ENCODE measurements at places on chromosomes 16 and 17. TPM values are rescaled to one million over a fixed set of nuclear protein-coding genes. Genes with fewer than 3 reads are reported as not detected.

DNA sequence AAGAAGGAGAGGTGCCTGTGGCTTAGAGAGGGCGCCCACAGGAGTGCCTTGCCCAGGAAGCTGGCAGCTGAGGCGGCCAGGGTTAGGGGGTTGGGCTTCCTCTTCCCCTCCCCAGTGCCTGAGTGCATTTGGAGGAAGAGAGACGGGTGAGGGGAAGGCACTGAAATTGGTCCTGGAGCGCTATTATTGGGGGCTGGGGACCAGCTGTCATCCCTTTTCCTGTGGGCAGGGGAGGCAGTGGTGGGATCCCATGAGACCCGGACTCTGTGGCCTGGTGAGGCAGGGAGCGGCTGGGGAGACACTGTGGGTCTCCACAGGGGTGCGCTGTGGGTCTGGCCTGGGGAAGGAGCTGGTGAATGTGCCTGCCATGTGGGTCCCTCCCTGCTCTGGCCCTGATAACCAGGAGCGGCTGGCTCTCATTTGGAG is 259.7 kb downstream of the SEC14L1 start:
- DNase-seq: no peak

- no peak for DNase-seq
Measured at GRCh38 chr17:68512960-68513474, 787 bp downstream of the PRKAR1A start.

- DNase-seq: no peak
Measured at GRCh38 chr17:16649585-16649984, 4.1 kb downstream of the ZNF624 start.

GRCh38 chr17:82823004-82823403 is 16.8 kb downstream of the ZNF750 start:
- no peak for DNase-seq

- no peak for DNase-seq
Measured at GRCh38 chr16:50868577-50868976, 126.7 kb downstream of the CYLD start.

DNA sequence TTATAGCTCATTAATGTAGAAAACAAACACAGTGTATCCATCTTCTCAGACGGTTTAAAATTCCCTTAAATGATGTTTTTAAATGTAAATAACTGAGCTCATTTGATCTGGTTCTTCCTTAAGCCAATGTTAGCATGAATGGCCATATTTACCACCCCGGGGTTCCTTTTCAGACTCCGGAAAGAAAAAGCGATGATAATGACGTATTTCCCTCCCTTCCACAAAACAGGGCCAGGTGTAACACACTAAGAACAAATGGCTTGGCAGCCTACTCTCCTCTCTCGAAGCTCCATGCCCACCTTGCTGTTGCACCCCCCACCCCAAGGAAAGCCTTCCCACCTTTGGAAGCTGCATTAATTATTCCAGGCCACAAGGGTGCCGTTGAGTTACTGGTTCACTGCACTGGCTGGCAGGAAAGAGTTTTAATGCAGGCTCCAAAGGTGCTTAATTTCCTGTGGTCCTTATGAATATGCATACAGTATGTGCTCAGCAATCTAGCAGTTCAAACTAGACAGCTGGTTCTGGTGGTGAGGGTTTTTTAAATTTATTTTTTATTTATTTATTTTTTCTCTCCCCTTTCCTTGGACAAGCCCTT is 378.9 kb downstream of the WWOX start:
- DNase-seq: no peak

GRCh38 chr17:55426851-55427586 is 5.4 kb upstream of the MMD start:
- DNase-seq: no peak

DNA sequence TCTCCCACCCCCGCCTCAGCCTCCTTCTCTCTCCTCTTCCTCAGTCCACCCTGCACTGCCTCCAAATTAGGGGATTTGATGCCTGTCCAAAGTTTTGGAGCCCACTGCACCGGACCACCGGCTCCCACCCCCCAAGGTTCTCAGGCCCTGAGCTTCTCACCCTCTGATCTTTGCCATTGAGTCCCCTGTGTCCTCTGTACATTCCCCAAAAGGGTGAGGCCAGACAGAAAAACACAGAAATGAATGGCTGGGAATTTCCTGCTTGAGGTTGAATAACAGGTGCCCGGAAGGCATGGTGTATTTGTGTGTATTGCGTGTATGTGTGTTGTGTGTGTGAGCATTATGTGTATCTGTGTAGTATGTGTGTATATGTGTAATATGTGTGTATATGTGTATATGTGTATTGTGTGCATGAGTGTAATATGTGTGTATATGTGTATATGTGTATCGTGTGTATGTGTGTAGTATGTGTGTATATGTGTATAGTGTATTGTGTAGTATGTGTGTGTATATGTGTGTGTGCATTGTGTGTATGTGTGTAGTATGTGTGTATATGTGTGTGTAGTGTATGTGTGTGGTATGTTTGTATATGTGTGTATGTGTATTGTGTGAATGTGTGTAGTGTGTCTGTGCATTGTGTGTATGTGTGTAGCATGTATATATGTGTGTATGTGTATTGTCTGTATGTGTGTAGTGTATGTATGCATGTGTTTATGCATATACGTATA is 16.0 kb upstream of the CCL17 start:
- DNase-seq: no peak

DNA sequence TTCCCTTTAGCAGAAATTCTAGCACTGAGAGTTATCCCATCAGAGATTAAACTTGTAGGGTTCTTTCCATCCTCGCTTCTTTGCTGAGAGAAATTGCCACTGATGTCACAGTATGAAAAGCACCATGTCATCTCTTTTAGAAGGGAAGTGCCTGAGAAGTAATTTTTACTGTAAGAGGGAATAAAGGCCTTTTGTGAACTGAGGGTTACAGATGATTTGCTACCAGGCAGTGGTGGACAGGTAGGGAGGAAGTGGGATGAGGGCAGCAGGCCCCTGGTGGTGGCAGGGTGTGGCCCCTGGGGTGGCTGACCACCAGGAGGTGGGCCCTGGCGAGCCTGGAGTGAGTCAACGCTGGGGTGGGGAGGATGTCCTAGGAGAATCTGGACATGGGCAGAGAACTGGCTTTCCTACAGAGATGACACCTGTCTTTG is 6.4 kb upstream of the MILR1 start:
- DNase-seq: no peak

- no peak for DNase-seq
Measured at GRCh38 chr17:70271200-70271599, 101.9 kb downstream of the KCNJ2 start.

GRCh38 chr17:36667922-36668321 is 66.5 kb downstream of the MRM1 start:
- no peak for DNase-seq

- DNase-seq: no peak
Measured at GRCh38 chr17:58323366-58324055, 5.1 kb downstream of the TSPOAP1 start.

GRCh38 chr17:80614332-80615047 is 69.9 kb downstream of the RPTOR start:
- no peak for DNase-seq

DNA sequence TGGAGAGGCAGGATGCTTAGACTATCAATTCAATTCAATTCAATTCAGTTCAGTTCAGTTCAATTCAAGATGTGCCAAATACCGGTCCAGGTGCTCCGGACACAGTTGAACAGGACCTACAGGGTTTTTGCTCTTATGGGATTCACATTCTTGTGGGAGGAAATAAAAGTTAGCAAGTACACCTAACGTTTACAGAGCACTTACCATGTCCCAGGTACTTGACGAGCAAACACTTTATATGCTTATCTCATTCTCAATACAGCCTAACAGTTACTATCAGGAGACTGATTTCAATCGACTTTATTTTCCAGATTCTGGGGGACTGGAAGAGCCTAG is 467 bp upstream of the GDE1 start:
- no peak for DNase-seq

DNA sequence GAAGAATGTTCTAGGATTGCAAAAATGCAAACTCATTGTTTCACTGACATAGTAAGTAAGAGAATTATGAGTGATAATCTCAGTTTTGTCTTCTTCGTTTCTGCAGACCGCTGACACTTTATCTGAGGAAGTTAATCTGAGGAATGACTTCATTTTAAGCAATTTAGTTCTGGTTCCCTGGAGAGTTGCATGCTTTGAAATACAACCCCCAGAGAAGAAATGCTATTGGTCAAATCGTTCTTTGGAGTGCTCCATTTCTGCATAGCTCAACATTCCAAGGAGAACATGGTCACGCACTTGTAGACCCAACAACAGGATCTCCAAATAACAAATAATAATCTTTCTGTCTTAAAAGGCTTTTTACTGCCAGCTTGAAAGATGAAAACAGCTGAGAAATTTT is 427.1 kb downstream of the GRIN2A start:
- no peak for DNase-seq

GRCh38 chr17:44086364-44087311 is 16.1 kb downstream of the G6PC3 start:
- no peak for DNase-seq

GRCh38 chr16:80163339-80163738 is 377.5 kb upstream of the DYNLRB2 start:
- DNase-seq: no peak

DNA sequence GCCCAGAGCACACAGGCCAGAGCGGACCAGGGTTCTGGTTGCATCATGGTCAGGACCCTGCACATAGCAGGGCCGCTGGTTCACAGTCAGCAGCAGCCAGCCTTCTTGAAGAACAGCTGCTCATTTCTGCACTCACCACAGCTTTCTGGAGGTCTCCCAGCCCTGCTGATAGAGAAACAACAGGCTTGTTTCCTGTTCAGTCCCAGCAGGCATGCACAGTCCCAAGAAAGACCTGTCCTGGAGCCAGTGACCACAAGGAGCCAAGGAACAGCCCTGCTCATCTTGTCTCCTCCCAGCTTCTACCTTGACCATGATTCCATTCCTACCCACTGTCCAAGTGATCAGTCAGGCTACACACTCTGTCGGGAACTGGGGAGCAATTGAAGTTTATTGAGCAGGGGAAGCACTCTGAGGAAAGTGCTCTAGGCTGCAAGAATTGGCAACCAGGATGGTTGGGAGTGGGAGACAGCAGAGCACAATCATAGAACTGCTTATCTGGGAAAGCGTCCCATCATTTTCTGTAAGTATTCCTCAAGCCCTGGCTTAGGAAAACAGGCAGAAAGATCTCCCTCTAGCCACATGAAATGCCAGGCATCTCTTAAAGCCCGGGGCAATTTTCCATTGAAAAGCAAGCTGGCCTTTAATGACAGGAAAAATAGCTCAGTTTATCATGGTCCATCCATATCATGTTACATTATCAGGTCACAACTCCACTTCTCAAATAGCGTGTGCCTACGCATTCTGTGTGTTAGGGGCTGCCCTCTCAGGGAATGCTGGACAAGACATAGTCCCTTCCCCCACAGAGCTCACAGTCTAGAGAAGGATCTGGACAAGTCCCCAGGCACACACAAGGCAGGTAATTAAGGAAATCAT is 155.4 kb upstream of the FOXF1 start:
- no peak for DNase-seq

GRCh38 chr17:40358323-40359038 is 6.1 kb downstream of the GJD3 start:
- peak; percentile 92 for DNase-seq

- no peak for DNase-seq
Measured at GRCh38 chr17:79509008-79509407, 101.8 kb downstream of the RBFOX3 start.

DNA sequence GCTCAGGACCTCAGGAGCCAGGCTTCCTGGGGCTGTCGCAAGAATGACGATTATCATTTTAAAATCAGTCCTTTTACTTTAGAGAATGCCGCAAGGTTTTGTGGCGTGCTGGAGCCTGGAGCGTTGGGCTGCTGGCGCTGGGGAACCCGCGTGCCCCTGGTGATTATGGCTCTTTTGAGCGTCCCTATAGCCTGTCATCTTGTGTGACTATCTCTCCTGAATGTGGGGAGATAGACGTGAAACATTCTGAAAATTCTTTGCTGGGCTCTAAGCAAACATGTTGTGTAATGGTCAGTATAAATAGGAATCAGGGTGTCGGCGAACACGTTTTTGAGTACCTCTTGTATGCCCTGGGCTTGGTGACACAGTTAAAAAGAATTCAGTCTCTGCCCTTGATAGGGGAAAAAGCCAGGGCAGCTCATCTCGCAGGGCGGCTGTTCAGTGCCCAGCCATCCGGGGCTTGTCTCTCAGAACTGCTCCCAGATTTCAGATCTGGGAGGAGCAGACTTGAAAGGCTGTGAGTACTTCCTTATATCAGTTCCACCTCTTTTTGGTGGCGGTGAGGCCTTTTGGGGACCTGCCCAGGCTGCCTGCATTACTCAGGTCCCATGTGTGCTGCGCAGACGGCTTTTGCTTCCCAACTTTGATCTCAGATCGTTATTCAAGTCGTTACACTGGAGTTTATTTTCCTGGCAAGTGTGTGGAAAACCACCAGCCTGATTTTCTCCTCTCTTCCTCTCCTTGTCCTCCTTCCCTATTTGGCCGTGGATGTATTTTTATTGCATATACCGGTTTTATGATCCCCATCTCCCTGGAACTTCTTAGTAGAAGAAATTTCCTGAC is 973 bp downstream of the SLC7A6 start:
- peak; percentile 72 for DNase-seq

DNA sequence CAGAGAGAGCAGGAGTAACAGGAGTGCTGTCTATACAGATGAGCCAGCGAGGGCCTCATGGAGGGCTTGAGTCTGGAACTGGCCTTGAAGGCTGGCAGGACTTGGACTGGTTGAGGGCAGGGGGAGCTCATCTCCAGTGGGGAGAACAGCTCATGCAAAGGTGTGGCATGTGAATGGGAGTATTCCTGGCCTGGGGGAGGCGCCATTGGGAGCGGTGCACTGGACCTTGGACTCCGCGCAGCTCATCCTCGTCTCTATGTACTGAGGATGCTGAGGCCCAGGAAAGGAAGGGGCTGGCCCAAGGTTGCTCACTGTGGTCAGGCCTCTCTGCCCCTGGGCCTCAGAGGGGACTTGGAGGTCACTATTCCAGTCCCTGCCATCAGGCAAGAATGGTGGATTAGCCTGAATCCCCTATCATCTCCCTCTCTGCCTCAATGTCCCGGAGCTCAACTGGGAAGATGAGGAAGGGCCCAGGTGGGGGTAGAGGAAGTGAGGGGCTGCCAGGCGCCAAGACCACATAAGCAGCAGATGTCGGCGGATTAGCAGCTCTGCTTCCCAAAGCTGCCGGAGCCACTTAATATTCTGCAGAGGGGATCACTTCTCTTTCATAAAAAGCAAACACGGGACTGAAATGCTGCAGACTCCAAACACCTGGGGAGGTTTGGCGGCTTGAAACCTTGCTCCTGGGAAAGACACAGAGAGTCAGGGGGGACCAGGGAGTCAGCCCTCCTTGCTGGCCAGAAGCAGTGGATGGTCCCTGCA is 88.9 kb downstream of the SDK2 start:
- DNase-seq: no peak

GRCh38 chr17:4597975-4598374 is 13.6 kb downstream of the SMTNL2 start:
- no peak for DNase-seq

GRCh38 chr17:44000141-44000860 is 4.1 kb upstream of the NAGS start:
- DNase-seq: no peak

GRCh38 chr16:24170407-24170806 is 85.7 kb upstream of the CACNG3 start:
- DNase-seq: no peak

Gene CDR2
- total RNA-seq: 50.1 TPM

Gene KRT36
- not detected for total RNA-seq

Gene FSCN2
- 4.2 TPM for total RNA-seq

Gene MED1
- total RNA-seq: 40.9 TPM

Gene GPR142
- 0.52 TPM for total RNA-seq

Measured in ureter (tissue), 1 donor.